Nucleus accumbens (tissue), 56 donors: ENCODE measurements at places on chromosomes 11 and 22.

DNA sequence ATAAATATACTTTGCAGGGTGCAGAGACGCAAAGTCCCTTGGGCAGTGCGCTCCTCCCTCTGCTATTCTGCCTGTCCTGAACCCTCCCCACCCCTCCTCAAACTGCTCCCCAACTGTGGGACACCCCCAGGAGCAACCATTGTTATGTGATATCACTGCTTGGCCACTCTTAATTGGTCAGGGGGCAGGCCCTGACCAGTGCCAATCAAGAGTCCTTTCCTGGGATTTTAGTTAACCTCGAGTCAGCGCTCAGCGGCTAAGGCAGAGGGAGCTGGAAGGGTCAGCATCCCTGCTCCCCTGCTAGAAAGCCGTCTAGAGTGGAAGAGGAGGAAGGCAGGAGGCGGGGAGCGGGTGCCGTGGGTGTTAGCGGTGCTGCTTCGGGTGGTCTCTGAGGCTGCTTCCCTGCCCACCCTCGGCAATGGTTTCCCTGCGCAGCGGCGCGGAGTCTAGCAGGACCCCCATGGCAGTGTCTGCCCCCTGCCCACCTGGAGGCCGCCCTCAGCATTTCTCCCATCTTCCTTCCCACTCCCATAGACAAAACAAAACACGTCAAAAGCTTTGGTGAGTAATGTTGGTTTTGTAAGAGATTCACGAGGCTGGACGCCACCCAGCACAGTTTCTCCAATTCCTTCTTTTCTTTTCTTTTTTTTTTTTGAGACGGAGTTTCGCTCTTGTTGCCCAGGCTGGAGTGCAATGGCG, 38.4 kb upstream of the A4GALT start:
- DNase-seq = no peak

- DNase-seq = no peak
Observed at GRCh38 chr11:9138133-9138453, 46.7 kb upstream of the SCUBE2 start.

- no peak for DNase-seq
Observed at GRCh38 chr22:22463855-22464540, 44.5 kb downstream of the ZNF280B start.

- DNase-seq = no peak
Observed at GRCh38 chr11:1197431-1197885, 25.4 kb upstream of the MUC5B start.

DNA sequence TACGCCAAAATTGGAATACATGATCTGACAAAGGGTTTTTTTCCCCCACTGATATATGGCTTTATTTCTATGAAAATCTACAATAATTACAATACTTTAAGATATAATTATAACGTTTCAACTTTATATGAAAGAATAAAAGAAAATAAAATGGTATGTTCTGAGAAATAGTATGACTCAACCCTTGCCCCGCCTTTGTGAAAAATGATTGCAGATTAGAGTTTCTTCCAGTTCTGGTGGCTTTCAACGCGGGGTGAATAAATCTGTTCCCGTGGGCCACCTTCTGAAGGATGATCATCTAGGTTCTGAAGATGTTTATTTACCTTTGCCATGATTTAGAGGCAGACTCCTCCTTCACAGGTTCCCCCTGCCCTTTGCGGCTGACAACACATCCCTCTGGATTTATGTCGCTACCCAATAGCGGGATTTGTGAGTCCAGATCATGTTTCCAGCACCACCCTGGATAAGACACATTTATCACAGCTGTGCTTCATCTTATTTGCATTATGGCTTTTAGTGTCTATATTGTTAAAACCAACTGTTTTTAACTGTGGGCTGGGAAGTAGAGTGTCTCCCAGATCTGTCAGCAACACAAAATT, 607.0 kb upstream of the KIRREL3 start:
- DNase-seq = no peak

GRCh38 chr11:34261820-34262219, 96.0 kb downstream of the ABTB2 start:
- no peak for DNase-seq

DNA sequence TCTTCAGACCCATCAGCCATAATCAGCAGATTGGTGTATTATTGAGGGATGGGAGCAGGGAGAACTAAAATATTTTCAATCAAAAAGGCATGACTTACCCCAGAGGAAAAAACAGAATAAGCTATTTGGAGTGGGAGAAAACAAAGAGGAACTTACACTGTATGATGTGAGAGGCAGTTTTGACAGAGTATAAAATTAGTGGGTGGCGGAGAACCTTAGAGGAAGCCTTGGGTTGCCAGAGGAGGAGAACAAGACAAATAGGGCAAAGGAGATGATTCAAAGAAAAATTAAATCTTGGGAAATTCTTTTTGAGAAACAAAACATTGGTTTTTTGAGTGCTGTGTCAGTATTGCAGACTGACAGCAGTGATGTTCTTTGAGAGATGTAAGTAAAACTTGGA, 285.0 kb downstream of the C11orf87 start:
- no peak for DNase-seq

DNA sequence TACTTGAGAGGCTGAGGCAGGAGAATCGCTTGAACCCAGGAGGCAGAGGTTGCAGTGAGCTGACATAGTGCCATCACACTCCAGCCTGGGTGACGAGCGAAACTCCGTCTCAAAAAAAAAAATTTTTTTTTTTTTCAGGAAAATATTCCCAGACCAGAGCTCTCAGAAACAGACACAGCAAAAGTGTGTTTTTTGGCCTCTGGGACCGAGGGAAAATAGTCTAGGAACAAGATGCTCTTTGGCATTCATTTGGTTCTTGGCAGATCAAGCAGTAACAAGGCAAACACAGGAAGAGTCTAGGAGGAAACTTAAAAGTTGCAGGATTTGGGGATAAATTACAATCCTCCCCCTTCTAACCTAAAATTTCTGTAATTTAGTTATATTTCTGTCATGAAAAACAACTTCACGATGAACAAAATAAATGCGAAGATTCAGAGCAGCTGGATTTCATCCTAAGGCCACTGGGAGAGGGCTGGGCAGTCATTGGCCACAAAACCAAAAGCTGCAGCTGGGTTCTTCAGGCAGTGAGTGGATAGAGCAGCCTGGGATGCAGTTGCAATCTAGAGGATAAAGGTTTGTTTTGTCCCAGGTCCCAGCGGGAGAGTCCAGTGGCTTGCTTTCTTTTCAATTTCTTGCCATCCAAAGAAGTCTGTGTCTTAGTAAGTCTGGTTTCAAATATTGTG, 19.7 kb downstream of the ATG16L2 start:
- DNase-seq = no peak

DNA sequence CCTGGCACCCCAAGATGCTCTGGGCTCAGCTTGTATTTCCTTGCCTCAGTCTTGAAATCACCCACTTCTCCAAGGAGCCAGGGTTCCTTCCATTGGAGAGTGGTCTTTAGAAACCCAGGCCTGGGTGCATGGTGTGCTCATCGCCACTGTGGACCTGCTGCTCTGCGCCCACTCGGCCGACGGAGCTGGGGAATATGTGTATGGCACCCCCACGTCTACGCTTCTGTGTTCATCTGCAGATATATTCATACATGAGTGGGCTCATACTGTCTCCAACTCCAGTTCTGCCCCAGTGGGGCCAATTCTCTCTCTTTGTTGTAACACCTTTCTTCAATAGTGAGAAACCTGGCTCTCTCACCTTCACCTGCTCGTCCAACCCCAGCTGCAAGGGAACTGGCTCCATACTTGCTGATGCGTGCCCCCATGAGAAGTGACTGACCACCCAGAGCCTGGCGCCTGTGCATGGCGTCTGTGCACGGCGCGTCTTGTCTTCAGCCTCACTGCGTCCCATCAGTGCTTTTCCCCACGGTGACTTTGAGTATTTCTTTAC, 39.8 kb downstream of the KCNQ1 start:
- no peak for DNase-seq

DNA sequence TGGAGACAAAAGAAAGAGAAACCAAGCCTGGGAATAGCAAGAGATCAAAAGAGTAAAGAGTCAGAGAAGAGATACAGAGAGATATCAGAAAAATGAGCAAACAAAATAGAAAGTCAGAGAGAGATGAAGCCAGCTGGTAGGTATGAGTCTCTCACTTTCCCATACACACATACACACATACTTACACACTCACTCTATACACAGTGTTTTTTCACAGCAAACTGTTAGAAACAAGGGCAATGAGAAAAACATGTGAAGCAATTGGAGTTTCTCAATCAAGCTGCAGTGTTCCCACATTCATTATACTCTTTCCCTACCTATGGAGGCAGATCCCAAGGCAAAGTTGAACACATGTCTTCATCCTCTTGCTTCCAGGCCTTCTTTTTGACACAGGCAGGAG, 2.6 kb upstream of the NLRP10 start:
- DNase-seq = no peak

DNA sequence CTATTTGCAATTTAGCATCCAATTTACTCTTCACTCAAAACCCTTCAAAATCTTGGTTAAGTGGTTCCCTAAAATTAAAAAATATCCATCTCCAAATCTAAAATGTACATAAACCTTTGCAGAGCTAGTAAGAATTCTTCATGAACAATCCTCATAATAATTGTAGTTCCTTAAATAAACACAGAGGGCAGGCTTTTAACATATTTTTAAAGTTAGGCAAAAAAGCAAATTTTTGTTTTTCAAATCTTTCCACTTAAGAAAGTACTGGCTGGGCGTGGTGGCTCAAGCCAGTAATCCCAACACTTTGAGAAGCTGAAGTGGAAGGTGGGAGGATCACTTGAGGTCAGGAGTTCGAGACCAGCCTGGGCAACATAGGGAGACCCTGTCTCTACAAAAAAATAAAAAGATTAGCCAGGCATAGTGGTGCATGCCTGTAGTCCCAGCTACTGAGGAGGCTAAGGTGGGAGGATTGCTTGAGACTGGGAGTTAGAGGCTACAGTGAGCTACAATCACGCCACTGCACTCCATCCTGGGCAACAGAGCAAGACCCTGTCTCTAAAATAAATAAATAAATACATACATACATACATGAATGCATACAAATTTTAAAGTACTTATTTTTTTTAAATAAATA, 25.1 kb upstream of the PLAAT3 start:
- DNase-seq = no peak

- DNase-seq = peak; percentile 72
Observed at GRCh38 chr11:116580799-116581198, 192.0 kb downstream of the BUD13 start.

- no peak for DNase-seq
Observed at GRCh38 chr11:34068111-34068510, 16.6 kb downstream of the CAPRIN1 start.

DNA sequence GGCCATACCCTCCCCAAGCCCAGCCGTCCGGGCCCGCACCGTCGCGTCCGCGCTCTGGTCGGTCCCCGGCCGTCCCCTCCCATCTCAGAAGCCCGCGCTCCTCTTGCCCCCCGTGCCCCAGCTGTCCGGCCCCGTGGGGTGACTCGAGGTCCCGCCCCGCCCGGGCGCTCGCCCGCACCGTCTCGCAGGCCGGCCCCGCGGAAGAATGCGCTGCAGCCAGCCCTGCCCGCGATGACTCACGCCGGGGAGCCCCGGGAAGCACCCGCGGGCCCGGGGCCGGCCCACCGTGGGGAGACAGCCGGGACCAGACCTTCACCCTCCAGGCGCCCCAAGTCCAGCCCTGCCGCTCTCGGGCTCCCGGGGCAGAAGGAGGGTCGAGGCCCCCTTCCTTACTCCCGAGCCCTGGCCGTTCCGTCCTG, 320 bp upstream of the PHLDA2 start:
- DNase-seq = no peak

GRCh38 chr11:10674911-10675440, 18.6 kb downstream of the IRAG1 start:
- DNase-seq = peak; percentile 51

DNA sequence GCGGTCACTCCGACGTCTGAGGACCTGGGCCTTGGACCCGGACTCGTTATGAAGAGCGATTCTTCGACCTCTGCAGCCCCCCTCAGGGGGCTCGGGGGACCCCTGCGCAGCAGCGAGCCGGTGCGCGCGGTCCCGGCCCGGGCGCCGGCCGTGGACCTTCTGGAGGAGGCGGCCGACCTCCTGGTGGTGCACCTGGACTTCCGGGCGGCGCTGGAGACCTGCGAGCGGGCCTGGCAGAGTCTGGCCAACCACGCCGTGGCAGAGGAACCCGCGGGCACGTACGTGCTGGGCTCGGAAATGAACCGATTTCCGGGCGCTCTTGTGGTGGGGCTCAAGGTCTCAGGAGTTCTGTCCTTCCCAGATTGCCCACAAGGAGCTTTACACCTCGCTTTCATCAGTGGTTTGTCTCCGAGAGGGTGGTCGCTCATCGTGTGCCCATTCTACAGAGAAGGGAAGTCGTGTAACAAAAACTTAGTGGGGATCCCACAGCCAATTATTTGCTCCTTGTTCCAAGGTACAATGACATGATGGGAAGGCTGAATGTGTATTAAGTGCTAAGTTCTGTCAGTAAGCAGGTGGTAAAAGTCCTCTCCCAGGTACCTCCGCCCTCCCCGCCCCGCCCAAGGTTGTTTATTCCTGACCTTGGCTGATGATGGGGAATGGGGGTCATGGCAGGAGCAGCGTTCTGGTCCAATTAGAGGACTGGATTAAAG, 695 bp downstream of the PEX26 start:
- DNase-seq = no peak

GRCh38 chr22:26734339-26735018, 77.1 kb downstream of the MIAT start:
- no peak for DNase-seq

DNA sequence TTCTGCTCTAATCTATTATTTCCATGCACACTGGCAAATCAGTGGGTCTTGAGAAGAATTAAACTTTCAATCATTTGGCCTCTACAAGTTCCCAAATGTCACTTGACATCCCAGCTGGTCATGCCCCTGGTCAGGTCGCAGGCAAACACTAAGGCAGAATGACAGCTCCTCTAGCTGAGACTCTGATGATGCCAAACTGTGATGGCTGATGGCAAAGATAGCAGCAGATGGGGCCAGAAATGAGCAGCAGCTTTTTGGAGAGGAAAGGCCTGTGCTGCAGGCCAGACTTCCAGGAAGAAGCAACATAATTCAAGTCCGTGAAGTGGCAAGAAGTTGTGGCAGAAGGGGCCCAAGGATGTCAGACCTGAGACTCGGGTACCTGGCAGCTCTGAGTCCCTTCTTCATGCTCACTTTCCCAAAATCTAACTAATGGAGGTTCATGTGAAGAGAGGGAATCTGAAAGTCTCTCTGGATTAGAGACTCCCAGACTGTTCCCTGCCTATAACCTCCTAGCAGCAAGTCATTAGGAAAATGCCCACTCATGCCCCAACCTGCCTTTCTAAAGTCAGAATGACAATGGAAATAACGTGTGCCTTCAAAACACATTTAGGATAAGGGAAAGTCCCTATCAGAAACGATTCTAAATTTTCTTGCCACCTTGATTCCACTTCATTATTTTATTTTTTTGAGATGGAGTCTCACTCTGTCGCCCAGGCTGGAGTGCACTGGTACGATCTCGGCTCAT, 9.4 kb upstream of the PMM1 start:
- no peak for DNase-seq

- no peak for DNase-seq
Observed at GRCh38 chr22:35630387-35630793, 13.3 kb upstream of the MB start.

- DNase-seq = no peak
Observed at GRCh38 chr11:32310214-32310601, 125.1 kb downstream of the WT1 start.

DNA sequence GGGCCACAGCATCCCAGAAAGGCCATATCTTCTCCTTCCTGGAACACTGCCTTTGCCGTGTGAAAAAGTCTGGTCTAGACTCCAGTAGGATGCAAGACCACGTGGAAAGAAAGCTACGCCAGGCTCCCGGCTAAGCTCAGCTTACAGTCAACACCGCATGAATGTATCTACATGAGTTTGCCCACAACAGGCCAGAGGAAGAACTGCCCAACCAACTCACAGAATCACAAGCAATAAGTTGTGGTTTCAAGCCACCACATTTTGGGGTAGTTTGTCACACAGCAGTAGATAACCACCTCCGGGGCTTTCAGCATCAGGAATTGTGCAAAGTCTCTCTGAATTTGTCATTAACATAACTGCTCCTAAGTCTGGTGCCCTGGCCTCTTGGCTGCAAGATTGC, 27.3 kb downstream of the HSPA8 start:
- DNase-seq = no peak
